Stimulated activated CD8-positive, alpha-beta memory T cell treated with anti-CD3 and anti-CD28 coated beads, Interleukin-12 subunit alpha, Interleukin-12 subunit beta, amount 100 ng/mL, for 4 hours (primary cell): ENCODE measurements at places on chromosomes 4 and X.

GRCh38 chr4:1466034-1466862 lies 60.0 kb upstream of the NKX1-1 start:
- DNase-seq, result no peak

DNA sequence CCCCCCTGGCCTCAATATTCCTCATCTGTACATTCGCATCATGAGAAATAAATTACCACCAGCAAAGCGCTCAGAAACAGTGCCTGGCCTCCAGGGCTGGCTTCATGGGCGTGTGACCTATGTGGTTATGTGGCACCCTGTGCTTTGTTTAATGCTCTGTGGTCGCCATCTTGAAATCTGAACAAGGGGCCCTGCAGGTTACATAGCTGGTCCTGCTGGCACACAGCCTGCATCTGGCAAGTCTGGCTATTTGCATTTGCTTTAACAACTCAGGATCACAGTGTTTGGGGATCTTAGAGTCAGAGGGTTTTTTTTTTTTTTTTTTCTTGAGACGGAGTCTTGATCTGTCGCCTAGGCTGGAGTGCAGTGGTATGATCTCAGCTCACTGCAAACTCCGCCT lies 9.9 kb downstream of the FOXP3 start:
- no peak for DNase-seq

DNA sequence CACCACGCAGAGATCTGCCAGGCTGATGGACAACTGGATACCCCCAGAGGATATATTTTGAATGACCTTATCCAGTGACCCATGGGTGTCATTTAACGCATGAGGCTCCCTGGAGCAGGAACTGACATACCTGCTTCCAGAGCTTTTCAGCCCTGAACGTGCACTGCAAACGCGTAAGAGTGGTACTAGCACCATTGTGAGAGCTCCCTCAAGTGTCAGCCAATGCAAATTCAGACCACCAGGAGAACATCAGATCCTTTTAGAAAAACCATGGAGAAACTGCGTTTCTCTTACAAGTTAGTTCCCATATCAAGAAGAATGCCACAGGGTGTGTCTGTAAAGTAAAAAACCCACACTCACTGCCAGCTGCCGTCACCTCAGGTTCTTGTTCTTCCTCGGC lies 7.3 kb downstream of the TREX2 start:
- DNase-seq, result no peak

DNA sequence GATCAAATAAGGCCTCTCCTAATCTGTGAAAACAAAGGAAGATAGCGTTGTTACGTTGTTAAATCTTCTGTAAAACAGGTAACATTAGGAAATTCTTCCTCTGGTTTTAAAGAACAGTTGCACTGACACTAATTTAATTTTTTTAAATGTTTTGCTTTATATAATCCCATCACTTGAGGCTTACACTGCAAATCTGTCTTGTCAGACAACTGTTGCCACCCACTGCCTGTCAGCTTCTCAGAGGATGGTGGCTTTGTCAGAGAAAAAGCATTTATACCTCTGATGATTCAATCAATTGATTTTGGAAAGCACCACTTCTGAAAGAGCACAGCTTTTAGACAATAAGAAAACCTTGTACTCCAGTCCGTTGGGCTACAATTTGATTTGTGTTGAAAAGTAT lies 799.1 kb downstream of the FSTL5 start:
- no peak for DNase-seq

- no peak for DNase-seq
Measured at GRCh38 chr4:144518181-144518895, 127.6 kb upstream of the HHIP start.
